NCI-H2107 (cell line): ENCODE measurements at places on chromosomes 16 and 17.

- peak; percentile 12 for DNase-seq
Observed at GRCh38 chr17:67245073-67245693, at the start of gene HELZ. Gene HELZ (minus strand): TSS chr17:67245196. CDS start chr17:67218804, 26,392 bp downstream.

GRCh38 chr17:29621751-29622194 lies 939 bp downstream of the CORO6 start:
- DNase-seq: no peak

- no peak for DNase-seq
Observed at GRCh38 chr16:47079860-47080259, 63.9 kb downstream of the NETO2 start.

- no peak for DNase-seq
Observed at GRCh38 chr16:67966549-67967182, 1.8 kb downstream of the SLC12A4 start.

GRCh38 chr16:2874912-2875362 lies 8.1 kb upstream of the FLYWCH2 start:
- peak; percentile 46 for DNase-seq

GRCh38 chr16:50688083-50688482 lies 5.3 kb upstream of the NOD2 start:
- no peak for DNase-seq

DNA sequence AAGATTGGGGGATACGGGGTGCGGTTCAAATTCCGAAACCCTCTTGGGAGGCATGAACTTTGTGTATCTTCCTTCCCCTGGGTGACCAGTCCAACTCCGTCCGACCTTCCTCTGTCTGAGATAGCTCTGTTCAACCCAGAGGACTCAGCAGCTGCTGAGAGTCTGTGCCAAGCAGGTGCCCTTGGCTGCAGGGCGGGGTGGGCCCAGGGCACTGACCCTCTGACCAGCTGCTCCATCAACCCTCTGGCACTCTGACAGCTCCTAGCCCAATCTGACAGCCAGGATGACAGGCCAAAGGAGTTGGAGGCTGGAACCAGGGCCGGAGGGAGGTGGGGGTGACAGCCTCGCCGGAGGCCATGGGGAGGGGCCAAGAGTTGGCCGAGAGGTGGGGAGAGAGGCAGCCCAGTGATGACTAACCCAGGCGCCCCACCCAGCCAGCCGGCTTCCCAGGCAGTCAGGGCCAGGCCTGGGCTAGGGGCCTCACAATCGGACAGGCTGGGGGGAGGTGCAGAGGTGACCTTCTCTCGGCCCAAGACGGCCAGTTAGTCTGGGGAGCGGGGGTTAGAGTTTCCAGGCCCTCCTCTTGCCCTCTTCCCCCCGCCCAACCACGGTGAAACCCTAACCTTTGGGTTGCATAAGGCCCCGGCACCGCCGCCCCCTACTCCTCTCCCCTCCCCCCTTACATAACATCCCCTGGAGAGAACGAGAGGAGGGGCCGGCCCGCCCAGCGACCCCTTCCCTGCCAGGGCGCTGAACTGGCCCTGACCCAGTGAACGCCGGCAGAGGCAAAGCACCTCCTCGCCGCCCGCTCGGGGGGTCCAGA lies 5.0 kb upstream of the TLCD2 start:
- DNase-seq: no peak

- DNase-seq: no peak
Observed at GRCh38 chr16:67770346-67770991, 35.9 kb downstream of the RANBP10 start.

- no peak for DNase-seq
Observed at GRCh38 chr16:1206786-1207185, 18.3 kb downstream of the TPSG1 start.

GRCh38 chr17:73434154-73434553 lies 122.4 kb upstream of the CDC42EP4 start:
- no peak for DNase-seq

DNA sequence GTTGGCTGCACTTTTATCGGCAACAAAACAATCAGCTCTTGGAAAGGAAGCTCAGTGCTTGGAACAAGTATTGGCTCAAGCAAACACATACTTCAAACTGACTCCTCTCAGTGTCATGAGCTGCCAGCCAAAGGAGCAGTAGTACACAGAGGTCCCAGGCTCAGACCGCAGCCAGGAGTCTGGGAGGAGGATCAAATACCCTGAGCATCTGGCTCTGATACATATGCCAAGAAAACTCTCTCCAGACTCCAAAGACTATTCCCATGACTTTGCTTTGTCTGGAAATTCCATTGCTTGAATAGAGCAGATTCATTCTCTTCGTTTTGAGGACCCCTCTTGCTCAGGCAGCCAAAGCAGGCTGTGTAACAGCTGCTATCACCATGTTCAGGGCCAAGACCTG lies 501.6 kb upstream of the PSMD7 start:
- DNase-seq: no peak
